ENCODE measurements at places on chromosomes 4 and X. TPM values are rescaled to one million over a fixed set of nuclear protein-coding genes. Genes with fewer than 3 reads are reported as not detected.

DNA sequence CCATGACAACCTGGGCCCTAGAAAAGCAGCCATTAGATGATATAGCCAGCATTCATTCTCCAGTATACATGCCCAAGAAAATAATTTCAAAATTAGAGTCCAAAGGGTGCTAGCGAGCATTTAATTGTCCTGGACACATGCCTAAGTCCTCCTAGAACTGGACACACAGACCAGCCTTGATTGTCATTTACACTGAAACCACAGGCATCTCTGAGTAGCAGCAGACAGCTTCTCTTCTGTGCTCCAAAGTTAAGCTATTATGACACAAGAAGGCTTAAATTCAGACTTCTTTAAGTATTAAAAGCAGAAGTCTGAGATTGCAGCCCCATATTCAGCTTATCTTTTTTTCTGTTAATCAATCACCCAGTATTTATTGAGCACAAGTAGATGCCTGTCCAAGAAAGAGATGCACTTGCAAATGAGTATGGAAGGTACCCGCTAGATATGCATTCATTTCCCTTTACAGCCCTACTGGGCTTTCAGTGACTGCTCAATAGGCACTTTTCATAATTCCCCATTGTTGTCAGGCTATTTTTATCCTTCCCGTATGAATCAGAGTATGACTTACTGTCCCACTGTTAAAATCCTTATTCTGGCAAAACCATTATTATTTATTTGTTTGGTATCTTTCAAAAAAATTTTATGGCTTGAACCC is 374.1 kb downstream of the FBXW7 start:
- DNase-seq: no peak

DNA sequence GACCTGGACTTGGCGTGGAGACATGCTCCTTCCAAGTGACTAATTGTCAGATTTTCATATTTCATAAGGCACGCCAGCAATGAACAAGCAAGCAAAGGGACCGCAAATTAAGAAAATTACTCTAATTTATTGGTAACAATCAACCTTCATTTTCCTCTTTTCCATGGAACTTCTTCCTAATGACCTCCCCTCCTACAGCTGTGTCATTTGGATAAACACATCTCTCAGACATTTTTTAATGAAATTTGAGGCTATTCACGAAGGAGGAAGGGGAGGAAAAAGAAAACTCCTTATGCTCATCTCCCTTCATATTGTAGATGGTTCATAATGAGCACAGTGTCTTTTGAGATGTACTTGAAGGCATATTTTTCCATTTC is 38.6 kb upstream of the TLR3 start:
- DNase-seq: no peak

- DNase-seq: no peak
Measured at GRCh38 chrX:39261446-39262147, 460.3 kb downstream of the MID1IP1 start.

DNA sequence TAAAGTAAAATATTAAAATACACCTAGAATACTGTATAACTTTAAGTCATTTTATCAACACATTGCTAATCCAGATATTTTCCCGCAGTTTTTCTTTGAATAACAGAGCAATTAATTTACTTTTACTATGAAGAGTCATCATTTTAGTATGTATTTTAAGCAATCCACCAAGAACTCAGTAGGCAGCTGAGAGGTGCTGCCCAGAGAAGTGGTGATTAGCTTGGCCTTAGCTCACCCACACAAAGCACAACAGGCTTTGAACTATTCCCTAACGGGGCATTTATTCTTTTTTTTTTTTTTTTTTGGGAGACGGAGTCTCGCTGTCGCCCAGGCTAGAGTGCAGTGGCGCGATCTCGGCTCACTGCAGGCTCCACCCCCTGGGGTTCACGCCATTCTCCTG is 74.4 kb downstream of the CD38 start:
- DNase-seq: no peak

Gene NAA10
- 83.7 TPM for total RNA-seq
